HT1080 (cell line): ENCODE measurements at places on chromosomes 1 and 21.

- peak; percentile 41 for DNase-seq
These were observed 110.8 kb downstream of the LACTBL1 start for GRCh38 chr1:22861764-22862440.

- no peak for DNase-seq
These were observed 127.5 kb downstream of the GALNT2 start for GRCh38 chr1:230194525-230194924.

DNA sequence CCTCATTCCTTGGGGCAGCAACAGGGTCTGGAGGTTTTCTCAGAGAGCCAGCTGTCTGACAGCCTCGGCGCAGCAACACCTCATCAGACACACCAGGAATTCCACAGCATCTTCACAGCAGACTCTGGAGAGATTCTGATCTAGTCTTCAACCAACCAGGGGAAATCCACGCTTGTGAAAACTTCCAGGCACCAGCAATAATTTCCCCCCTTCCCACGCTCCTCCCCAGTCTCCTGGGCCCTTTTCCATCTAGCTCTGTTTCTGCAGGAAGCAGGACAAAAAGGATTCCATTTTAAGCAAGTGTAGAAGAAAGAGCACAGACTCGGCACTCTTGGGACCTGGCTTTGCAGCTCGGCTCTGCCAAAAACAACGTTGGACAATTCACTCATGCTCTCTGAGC, 44.3 kb upstream of the CAPZB start:
- no peak for DNase-seq

- DNase-seq, result no peak
These were observed 56.9 kb downstream of the KIF1B start for GRCh38 chr1:10267319-10267718.

GRCh38 chr21:34781526-34781925, 112.7 kb downstream of the CLIC6 start:
- no peak for DNase-seq

DNA sequence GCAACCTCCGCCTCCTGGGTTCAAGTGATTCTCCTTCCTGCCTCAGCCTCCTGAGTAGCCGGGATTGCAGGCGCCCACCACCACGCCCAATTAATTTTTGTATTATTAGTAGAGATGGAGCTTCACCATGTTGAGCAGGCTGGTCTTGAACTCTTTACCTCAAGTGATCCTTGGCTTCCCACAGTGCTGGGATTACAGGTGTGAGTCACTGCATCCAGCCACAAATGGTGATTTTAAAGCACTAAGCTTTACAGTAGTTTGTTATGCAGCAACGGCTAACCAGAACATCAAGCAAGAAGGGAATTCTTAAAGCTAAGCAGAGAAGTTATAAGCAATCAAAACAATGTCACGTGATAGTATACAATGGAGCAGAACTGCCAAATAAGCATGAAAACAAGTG, 65.7 kb downstream of the NVL start:
- peak; percentile 18 for DNase-seq

GRCh38 chr1:155186067-155186793, 12.6 kb downstream of the TRIM46 start:
- DNase-seq, result no peak

GRCh38 chr1:61261595-61261994, 179.2 kb downstream of the NFIA start:
- no peak for DNase-seq

- DNase-seq, result no peak
These were observed 187.8 kb upstream of the PTBP2 start for GRCh38 chr1:96533820-96534219.

DNA sequence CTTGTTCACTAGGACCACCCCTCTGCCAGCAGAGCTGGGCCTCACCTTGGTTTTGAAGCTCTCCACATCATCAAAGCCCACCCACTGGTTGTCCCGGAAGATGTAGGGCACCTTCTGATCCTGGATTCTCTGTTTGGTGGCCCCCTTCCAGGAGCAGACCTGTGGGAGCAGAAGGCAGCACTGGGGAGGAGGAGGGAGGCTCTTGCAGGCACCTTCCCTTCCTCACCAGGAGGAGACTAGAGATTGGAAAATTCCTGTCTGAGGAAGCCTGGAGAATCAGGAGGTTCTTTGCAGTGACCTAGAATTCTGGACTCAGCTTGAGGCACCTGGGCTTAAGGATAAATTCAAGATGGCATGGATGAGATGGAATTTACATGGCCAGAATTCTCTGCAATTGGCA, 10.3 kb downstream of the CHIT1 start:
- DNase-seq, result no peak

DNA sequence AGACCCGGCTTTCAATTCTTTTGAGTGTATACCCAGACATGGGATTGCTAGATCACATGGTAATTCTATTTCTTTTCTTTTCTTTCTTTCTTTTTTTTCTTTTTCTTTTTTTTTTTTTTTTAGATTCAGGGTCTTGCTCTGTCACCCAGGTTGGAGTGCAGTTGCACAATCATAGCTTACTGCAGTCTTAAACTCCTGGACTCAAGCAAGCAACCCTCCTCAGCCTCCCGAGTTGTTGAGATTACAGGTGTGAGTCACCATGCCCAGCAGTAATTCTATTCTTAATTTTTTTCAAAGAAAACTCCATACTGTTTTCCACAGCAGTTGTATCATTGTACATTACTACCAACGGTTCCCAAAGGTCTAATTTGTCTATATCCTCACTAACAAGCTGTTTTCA, 13.5 kb upstream of the RNF186 start:
- peak; percentile 47 for DNase-seq

GRCh38 chr1:53051676-53052075, 10.3 kb upstream of the PODN start:
- DNase-seq, result no peak

DNA sequence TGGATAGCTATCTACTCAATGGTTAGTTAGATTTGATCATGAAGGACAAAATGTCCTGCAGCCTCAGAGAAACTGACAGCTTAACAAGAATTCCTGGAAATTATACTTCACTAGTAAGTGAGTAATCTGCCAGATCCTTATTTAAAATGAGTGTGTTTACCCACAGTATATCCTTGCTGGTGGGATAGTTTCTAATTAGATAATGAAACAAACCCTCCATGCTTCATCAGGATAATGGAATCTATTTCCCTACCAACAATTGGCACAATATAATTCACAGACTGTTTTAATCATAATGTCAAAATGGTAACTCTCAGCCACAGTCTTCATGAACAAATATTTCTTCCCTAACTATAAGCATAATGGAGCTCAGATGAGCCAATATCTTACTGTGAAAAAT, 239.4 kb upstream of the ST6GALNAC5 start:
- no peak for DNase-seq

DNA sequence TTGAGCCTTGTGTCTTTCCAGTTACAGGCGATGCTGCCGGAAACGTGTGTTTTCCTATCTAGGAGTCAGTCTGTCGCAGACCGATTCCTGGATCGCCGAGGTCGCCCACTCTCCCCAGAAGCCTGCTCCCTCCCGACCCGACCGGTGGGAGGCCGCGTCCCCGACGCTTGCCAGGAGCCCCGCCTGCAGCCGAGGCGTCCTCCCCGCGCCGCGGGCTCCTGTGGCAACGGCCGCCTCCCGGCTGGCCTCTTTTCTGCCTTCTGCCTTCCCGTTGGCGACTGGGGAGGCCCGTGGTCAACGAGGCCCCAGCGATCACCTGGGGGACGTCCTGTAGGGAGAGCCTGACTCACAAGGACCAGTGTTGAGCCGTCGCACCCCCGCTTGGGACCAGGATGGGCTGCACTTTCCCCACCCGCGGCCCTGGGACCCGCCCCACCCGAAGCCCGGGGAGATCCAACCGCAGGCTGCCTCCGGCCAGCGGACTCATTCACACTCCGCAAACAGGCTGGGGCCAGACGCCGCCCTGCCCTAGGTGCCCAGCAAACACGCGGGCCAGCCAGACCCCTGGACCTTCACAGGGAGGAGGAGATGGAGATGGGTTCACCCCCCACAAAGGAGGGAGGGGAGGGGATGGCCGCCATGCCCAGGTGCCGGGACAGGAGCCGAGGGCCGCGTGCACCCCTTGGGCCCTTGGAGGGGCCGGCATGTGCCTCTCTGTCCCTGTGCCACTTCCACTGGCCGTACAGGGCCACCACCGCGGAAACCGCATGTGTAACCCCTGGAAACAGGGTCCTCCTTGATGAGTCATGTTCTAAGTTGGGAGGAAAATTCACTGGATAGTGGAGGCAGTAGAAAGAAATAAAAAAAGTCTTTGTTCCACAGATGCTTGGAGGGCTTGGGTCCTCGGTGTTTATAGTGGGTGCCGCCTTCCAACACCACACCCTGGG, 7.2 kb upstream of the COL6A1 start:
- peak; percentile 90 for DNase-seq

DNA sequence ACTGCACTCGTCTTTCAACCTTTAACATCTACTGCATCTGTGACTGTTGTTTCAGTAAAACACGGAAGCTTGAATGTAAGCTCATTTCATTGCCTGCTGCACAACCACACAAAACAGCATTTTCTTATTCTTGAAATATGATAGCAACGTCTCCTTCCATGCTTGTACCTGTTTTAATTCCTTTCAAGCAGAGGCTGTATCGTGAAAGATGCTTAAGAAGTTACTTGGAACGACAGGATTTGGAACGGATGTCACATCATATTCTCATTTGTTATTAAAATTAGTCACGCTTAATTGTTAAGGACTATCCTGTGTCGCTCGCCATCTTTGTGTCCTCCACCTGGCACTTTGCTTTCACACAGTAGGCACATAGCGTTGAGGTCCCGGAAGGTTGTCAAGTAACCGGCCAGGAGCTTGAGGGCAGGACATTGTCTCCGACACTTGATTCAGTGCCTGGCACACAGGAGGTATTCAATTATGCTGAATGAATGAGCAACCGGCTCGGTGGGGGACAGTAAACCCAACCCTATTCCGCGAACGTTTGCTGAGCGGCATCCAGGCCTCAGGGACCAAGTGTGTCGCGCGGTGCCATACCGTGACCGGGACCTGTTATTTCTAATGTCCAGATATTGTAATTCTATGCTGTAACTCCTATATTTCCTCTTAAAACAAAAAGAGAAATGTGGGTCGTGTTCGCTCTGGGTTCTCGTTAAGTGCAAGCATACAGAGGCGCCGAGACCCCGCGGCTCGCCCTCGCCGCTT, 499 bp upstream of the SH3GLB1 start:
- no peak for DNase-seq

DNA sequence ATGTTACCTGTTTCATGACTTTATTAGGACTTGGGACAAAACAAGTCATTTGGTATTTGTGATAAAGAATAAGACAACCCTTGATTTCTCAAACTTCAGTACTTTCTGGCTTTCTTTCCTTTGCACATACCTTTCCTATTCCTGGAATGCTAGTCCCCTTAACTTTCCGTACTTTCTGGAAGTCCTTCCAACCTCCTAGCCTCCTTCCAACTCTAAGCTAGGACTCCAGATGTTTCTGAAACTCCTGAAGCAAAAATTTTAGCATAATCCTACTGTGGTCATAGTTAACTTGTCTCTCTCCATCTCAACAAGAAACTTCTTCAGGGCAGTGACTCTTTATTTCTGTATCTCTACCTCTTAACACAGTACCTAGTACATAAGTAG, 19.8 kb upstream of the C1orf105 start:
- DNase-seq, result no peak

- no peak for DNase-seq
These were observed 33.7 kb upstream of the PRDM2 start for GRCh38 chr1:13666317-13666716.

DNA sequence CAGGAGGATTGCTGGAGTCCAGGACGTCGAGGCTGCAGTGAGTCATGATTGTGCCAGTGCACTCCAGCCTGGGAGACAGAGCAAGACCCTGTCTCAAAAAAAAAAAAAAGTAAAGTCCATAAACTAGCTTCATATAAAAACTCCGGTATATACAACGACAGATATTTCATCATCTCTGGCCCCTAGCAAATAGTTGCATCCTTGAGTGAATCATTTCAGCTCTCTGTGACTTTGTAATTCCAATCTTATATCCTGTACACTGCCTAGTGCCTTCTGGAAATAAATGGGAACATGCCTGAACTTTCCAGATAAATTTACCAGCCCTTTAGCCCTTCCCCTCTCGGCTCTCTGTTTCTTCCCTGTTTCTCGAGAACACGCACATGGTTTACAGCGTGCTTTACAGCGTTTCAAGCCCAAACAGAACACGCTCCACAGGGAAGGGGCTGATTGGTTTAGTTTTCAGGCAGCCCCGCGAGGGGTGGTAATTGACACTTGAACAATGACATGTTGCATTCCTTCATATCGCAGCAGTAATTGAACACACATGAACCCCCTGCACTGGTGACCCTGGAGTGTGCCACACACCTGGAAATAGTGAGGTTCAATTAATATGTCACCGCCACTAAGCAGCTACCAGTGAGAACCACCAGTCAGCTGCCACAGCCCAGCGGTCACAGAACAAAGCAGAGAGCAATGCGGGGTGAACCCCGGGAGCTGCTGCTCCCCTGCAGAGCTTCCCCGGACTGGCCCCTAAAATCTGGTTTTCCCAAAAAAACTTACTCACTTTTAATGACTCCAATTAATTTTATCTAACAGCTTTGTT, 35.7 kb upstream of the SIM2 start:
- no peak for DNase-seq

DNA sequence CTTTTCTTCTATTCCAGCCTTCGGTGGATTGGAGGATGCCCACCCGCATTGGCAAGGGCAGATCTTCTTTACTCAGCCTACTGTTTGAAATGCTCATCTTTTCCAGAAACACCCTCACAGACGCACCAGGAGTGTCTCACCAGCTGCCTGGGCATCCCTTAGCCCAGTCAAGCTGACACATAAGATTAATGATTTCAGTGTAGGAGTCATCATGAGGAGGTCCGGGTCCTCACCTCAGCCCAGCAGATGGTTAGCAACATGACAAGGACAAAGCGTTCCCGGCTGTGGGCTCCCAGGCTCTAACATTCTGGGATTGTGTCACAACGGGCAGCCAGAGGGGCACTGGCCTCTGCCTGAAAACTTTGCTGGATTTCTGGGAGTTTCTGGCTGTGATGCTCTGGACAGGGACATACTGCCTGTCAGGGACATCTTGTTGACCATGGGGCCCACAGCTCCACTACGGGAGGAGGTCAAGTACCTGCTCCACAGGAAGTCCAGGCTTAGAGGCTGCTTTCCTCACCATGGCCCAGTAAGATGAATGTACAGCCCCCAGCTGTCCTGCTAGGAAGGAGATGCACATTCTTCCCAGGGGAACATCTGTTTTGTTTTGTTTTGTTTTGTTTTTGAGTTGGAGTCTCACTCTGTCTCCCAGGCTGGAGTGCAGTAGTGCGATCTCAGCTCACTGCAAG, 204.0 kb upstream of the COA6 start:
- DNase-seq, result no peak

DNA sequence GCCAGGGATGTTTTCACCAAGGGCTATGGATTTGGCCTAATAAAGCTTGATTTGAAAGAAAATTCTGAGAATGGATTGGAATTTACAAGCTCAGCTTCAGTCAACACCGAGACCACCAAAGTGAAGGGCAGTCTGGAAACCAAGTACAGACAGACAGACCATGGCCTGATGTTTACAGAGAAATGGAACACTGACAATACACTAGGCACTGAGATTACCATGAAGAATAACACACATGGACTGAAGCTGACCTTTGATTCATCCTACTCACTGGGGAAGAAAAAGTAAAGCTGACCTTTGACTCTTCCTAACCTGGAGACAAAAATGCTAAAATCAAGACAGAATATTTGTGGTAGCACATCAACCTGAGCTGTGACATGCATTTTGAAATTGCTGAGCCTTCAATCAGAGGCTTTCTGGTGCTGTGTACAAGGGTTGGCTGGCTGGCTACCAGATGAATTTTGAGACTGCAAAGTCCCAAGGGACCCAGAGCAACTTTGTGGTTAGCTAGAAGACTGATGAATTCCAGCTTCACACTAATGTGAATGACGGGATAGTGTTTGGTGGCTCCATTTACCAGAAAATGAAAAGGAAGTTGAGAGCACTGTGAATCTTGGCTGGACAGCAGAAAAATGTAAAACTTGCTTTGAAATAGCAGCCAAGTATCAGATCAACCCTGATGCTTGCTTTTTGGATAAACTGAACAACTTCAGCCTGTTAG, 190.4 kb upstream of the KCTD3 start:
- no peak for DNase-seq
